ENCODE measurements at places on chromosomes 4 and X. TPM values are rescaled to one million over a fixed set of nuclear protein-coding genes. Genes with fewer than 3 reads are reported as not detected.
A peak's percentile ranks its signal among the peaks of the same experiment; 100 is the strongest.

DNA sequence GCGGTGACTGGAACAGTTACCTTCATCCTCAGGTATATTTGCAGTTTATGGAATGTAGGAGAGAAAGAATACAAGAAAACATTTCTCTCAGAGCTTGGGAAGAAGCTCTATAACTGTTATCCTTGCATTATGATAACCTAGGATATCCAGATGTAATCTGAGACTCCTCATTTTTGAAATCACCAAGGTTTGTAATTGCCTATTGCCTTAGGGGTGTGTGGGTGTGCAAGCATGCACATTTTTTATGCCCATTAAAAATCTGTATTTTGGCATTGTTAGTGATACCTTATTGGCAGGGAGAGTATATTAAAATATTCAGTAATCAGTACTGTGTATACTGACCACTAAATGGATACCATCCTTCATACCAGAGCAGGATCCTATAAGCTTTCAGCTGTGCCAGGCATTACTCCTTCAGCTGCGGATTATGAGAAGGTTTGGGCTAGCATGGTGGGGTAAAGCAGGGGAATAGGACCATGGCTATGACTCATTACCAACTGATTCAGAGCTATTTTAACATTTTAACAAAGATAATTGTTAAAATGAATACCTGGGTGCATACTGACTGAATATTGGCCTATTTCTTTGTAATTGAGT, 8.3 kb downstream of the SEC24B start:
- no peaks in the 10 kb centered on the region for H3K27me3 ChIP-seq
- no peak for DNase-seq
- no peak overlapping the region for H3K4me3 ChIP-seq
- peaks cover 79% of the 10 kb centered on the region for H3K4me1 ChIP-seq
- no peak overlapping the region for H3K27ac ChIP-seq
- peaks cover 20% of the 10 kb centered on the region for H3K36me3 ChIP-seq

DNA sequence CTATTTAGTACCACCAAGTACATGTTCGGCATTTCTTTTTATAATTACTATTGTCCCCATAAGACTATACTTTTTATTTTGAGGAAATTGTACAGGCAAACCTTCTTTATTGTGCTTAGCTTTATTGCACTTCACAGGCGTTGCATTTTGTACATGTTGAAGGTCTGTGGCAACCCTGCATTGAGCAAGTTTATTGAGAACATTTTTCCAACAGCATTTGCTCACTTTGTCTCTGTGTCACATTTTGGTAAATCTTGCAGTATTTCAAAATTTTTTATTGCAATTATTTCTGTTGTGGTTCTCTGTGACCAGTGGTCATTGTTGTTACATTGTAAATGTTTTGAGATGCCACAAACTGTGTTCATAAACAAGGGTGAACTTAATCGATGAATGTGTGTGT, 10.8 kb upstream of the CXCL5 start:
- no peak for DNase-seq
- no peak overlapping the region for H3K27ac ChIP-seq
- H3K4me1 ChIP-seq: no peaks in the 10 kb centered on the region
- no peaks in the 10 kb centered on the region for H3K36me3 ChIP-seq
- H3K27me3 ChIP-seq: no peaks in the 10 kb centered on the region

DNA sequence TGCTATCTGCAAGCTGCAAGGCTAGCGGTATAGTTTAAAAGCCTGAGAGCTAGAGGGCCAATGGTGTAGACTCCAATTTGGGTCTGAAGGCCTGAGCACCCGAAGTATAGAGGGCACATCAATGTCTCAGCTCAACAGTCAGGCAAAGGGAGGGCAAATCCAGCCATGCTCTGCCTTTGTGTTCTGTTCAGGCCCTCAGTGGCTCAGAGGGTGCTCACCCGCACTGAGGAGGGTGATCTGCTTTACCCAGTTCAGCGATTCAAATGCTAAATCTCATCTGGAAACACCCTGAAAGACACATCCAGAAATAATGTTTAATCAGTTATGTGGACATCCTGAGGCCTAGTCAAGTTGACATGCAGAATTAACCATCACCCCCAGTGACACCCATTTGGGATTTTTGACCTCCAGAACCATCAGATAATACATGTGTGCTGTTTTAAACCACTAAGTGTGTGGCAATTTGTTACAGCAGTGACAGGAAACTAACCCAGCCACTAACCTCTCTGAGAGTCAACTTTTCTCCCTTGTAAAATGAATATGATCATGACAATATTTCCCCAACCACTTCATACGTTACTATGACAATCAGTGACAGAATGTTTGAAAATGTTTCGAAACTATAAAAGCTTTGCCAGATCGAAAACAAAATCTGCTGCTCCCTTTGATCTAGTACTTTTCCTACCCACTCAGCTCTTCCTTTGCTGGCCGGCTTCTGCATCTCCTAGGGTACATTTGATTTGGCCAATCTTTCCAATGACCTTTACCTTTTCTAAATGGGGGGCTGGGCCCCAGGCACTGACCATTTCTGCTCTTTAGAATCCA, 8.4 kb upstream of the TBL1X start:
- peak overlapping the region; percentile 29 for H3K27ac ChIP-seq
- peaks cover 28% of the 10 kb centered on the region for H3K4me1 ChIP-seq
- DNase-seq: no peak
- H3K27me3 ChIP-seq: no peaks in the 10 kb centered on the region
- H3K4me3 ChIP-seq: no peak overlapping the region

- no peak overlapping the region for H3K4me3 ChIP-seq
- H3K27ac ChIP-seq: no peak overlapping the region
- H3K4me1 ChIP-seq: no peaks in the 10 kb centered on the region
- H3K27me3 ChIP-seq: no peaks in the 10 kb centered on the region
These were observed 1415.8 kb downstream of the C4orf33 start for GRCh38 chr4:130511776-130512175.

DNA sequence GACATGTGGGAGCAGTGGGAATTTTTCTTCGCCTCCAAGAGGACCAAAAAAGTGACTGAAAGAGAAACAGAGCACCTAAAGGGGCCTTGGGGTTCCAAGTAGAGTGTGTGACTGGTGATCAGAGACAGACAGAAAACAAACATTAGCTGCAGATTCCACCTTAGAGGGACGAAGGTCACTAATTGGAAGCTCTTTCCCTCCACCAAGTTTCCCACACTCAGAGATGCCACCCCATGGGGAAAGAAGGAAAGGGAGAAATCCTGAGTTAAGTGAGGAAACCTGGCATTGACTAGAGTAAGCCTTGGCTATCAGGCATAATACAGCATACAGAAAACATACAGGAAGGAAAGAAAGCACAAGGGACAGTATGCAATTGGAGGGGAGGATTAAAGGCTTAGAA, 90.9 kb downstream of the HNRNPD start:
- peaks cover 7% of the 10 kb centered on the region for H3K4me1 ChIP-seq
- no peak overlapping the region for H3K27ac ChIP-seq
- DNase-seq: no peak
- no peaks in the 10 kb centered on the region for H3K27me3 ChIP-seq
- H3K36me3 ChIP-seq: no peaks in the 10 kb centered on the region

DNA sequence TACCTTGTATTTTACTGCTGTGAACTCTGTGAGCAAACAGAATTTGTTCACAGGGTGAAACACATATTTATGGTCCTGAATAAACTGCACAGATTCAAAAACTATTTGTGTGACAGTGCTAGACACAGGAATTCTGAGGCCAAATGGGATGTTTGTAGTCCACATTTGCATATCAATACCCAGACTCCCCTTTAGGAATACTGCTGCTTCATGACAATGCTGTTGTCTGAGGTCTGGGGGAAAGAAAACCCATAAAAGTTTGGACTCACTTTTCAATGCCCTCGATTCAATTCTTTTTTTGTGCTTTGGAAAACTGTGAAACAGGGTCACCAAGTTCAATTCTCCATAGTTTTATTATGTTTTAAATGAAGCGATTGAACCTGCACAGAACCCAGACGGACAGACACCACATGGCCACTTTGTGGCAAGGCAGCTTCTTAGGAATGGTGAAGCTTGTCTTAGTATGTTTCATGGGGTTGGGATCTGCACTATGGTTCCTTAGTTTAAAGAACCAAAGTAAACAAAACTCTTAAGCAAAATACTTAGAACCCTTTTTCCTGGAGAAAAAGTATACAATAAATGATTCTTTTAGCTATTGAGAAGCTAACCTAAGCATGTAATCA, 92.3 kb upstream of the MAD2L1 start:
- DNase-seq: no peak
- no peak overlapping the region for H3K4me3 ChIP-seq
- no peak overlapping the region for H3K27ac ChIP-seq
- no peaks in the 10 kb centered on the region for H3K27me3 ChIP-seq

- H3K4me3 ChIP-seq: no peak overlapping the region
- peaks cover 19% of the 10 kb centered on the region for H3K36me3 ChIP-seq
- H3K27ac ChIP-seq: no peak overlapping the region
- H3K4me1 ChIP-seq: no peaks in the 10 kb centered on the region
These were observed 53.6 kb downstream of the BLTP1 start for GRCh38 chr4:122205687-122206086.

GRCh38 chrX:147899379-147900114, 12.2 kb upstream of the FMR1 start:
- DNase-seq: no peak
- H3K36me3 ChIP-seq: no peaks in the 10 kb centered on the region
- H3K27ac ChIP-seq: no peak overlapping the region
- no peaks in the 10 kb centered on the region for H3K27me3 ChIP-seq
- no peaks in the 10 kb centered on the region for H3K4me1 ChIP-seq
- no peak overlapping the region for H3K4me3 ChIP-seq

DNA sequence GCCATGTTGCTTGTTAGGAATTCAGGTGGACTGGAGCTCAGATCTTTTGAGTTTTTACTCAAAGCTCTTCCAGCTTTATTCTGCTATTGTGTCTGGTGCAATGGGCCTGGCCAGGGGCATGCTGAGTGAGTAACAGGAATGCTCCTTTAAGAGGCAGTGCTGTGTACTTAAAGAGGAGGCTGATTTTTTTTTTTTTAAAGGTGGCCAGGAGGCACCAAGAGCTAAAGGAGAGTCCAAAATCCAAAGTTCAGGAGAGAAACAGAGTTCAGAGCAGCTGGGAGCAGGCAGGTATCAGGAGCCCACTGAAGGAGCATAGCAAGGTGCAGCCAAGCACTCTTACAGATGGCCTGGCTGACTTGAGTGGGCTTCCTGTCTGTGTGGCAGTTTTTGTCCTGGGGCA, 178.7 kb downstream of the FMR1NB start:
- H3K4me3 ChIP-seq: no peak overlapping the region
- H3K36me3 ChIP-seq: no peaks in the 10 kb centered on the region
- H3K27ac ChIP-seq: no peak overlapping the region
- peak; percentile 27 for DNase-seq
- H3K27me3 ChIP-seq: peaks cover 4% of the 10 kb centered on the region

DNA sequence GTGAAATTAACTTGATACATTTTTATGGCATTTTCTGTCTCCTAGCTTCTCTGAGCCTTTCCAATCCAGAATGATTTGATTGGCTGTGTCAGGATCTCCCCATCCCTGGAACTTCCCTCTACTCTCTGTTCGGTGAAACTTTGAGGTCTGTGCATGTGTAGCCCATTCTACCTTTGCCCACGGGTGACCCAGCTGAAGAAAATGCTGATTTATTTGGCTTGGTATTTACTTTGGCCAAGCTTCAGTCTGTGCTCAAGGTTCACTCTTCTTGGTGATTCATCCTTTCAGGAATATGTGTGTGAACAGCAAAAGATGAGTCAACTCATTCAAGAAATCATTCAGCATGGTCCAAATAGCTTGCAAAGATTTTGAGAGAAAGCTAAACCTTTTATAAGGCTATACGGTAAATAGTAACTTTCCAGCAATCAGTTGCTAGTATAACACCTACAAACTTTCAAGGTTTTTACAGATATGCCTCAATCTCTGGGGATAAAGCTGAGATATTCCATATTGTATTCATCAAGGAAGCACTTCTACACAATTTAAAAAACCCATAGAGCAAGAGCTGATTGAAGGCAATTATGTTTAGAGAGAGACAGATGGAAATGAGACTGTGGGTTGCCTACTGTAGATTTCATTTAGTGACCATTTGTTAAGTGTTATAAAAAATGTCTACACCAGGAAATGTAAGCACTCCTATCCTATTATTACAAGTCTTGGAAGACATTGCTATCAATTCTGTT, 233.9 kb upstream of the CXXC4 start:
- no peak for DNase-seq
- H3K4me3 ChIP-seq: no peak overlapping the region
- no peaks in the 10 kb centered on the region for H3K36me3 ChIP-seq
- H3K27me3 ChIP-seq: no peaks in the 10 kb centered on the region

TADA2B gene
- total RNA-seq: 32.2 TPM

FDCSP gene
- total RNA-seq: 9.8 TPM

TKTL1 gene
- total RNA-seq: 0.77 TPM

GPRASP3 gene
- 7.0 TPM for total RNA-seq

PCDH19 gene
- total RNA-seq: 0.06 TPM

MAGEA11 gene
- total RNA-seq: not detected

TMEM150C gene
- total RNA-seq: 22.9 TPM

NXF2 gene
- not detected for total RNA-seq

Measured in spleen (tissue), 13 donors.